ENCODE measurements at places on chromosomes 6 and 20. TPM values are rescaled to one million over a fixed set of nuclear protein-coding genes. Genes with fewer than 3 reads are reported as not detected.

PHACTR3 gene
- total RNA-seq, result not detected

MLIP gene
- total RNA-seq, result not detected

ZSCAN12 gene
- 5.6 TPM for total RNA-seq

DNA sequence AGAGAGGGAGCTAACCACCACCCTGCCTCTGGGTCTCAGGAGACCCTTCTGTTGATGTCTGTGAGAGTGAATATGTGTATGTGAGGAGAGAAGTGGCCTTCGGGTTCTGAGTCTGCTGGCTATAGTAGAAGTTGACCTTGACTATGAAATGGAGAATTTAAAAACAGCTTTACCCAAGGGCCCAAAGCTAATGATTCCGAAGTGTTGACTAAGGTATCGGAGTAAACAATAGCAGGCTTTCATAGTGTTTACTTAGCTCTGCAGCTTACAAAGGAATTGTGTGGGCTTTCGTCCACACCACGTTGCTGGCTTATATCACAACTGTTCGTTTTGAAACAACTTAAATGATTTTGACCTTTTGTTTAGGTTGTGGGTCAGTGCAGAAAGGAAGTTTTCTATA is 126.5 kb upstream of the JAG1 start:
- no peak for DNase-seq

DNA sequence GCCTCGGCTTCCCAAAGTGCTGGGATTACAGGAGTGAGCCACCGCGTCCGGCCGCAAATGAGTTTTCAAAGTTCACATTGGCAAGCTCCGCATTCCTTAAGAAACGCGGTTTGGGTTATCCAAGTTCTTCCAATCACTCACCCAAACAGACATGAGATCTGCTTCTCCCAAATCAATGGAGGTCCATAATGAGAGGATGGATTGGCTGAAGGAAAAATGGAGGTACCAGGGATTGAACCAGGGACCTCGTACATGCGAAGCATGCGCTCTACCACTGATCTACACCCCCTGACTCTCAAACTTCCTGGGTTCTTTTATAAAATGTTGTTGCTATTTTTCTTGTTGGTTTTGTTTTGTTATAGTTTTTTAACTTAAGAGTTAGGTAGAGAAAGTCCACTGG is 170.0 kb downstream of the GPX5 start:
- no peak for DNase-seq

Data from activated T-cell treated with anti-CD3 and anti-CD28 coated beads, Interleukin-2, amount 50 U/mL, for 72 hours (primary cell).